A549 treated with GW870086 at 1 μM for 4 hours (cell line): ENCODE measurements at places on chromosomes 5 and 9. TPM values are rescaled to one million over a fixed set of nuclear protein-coding genes. Genes with fewer than 3 reads are reported as not detected.

Gene SLC25A2
- total RNA-seq: not detected in 5 replicates

Gene UTP15
- total RNA-seq: 17.8 to 21.7 TPM (median 20.6 TPM) in 5 replicates

Gene SPATA31A3
- not detected in 5 replicates for total RNA-seq

Gene ABCA1
- 2.6 to 4.4 TPM (median 4.0 TPM) in 5 replicates for total RNA-seq

Gene DND1
- 0.37 to 0.97 TPM (median 0.64 TPM) in 5 replicates for total RNA-seq

Gene SLC45A2
- total RNA-seq: 0.07 TPM in 1 of 5 replicates, not detected in the others

Gene KIAA0825
- total RNA-seq: 0.41 to 0.60 TPM (median 0.50 TPM) in 5 replicates

Gene PCDHGB3
- total RNA-seq: 0.16 to 0.31 TPM (median 0.22 TPM) in 5 replicates

Gene LRRC70
- 0.07 to 0.32 TPM (median 0.16 TPM) in 5 replicates for total RNA-seq

Gene TIGD6
- total RNA-seq: 5.0 to 6.0 TPM (median 5.2 TPM) in 5 replicates

Gene ANKRD34B
- 0.05 to 0.12 TPM (median 0.06 TPM) in 4 of 5 replicates, not detected in the other for total RNA-seq

Gene PTPRD
- 0.10 to 0.25 TPM (median 0.16 TPM) in 5 replicates for total RNA-seq

Gene IGFBPL1
- total RNA-seq: 1.8 to 3.0 TPM (median 2.6 TPM) in 5 replicates

Gene MAP3K1
- total RNA-seq: 1.1 to 1.9 TPM (median 1.5 TPM) in 5 replicates

Gene SPINK7
- not detected in 5 replicates for total RNA-seq

Gene ST8SIA4
- total RNA-seq: 0.16 to 0.68 TPM (median 0.57 TPM) in 5 replicates

Gene SEMA5A
- not detected in 5 replicates for total RNA-seq

Gene CTXN3
- not detected in 5 replicates for total RNA-seq

Gene N4BP3
- 0.67 to 1.00 TPM (median 0.86 TPM) in 5 replicates for total RNA-seq

Gene FBXL7
- total RNA-seq: 1.3 to 1.8 TPM (median 1.5 TPM) in 5 replicates

Gene IFNA21
- not detected in 5 replicates for total RNA-seq

Gene GFI1B
- total RNA-seq: not detected in 5 replicates

Gene BTNL8
- total RNA-seq: not detected in 5 replicates

Gene AMBP
- 6.2 to 9.7 TPM (median 7.3 TPM) in 5 replicates for total RNA-seq

Gene ITGA2
- 11.7 to 19.0 TPM (median 16.7 TPM) in 5 replicates for total RNA-seq

Gene C5orf46
- not detected in 5 replicates for total RNA-seq

Gene PIP5KL1
- total RNA-seq: 1.3 to 3.3 TPM (median 1.8 TPM) in 5 replicates

Gene PAPPA
- total RNA-seq: 18.8 to 29.7 TPM (median 26.2 TPM) in 5 replicates

Gene DDX4
- total RNA-seq: not detected in 5 replicates

Gene AGGF1
- 11.4 to 15.7 TPM (median 13.7 TPM) in 5 replicates for total RNA-seq

Gene SLC12A7
- total RNA-seq: 22.5 to 31.0 TPM (median 30.2 TPM) in 5 replicates

Gene COL15A1
- total RNA-seq: 0.23 to 0.77 TPM (median 0.56 TPM) in 5 replicates

Gene CDKN2B-AS1
- not detected in 5 replicates for total RNA-seq

Gene STXBP1
- total RNA-seq: 12.9 to 17.7 TPM (median 16.8 TPM) in 5 replicates

Gene PROB1
- total RNA-seq: 0.17 to 0.31 TPM (median 0.25 TPM) in 5 replicates

Gene TAF11L14
- total RNA-seq: not detected in 5 replicates

Gene SPATA31C1
- not detected in 5 replicates for total RNA-seq

Gene SPINK5
- not detected in 5 replicates for total RNA-seq

Gene DPYSL3
- 19.4 to 27.1 TPM (median 22.8 TPM) in 5 replicates for total RNA-seq

Gene SERINC5
- total RNA-seq: 4.3 to 6.9 TPM (median 6.7 TPM) in 5 replicates

Gene LECT2
- total RNA-seq: not detected in 5 replicates

Gene SMIM33
- total RNA-seq: not detected in 5 replicates

Gene SPARC
- total RNA-seq: 12.5 to 24.4 TPM (median 17.0 TPM) in 5 replicates

Gene ZSWIM6
- 4.2 to 5.7 TPM (median 5.5 TPM) in 5 replicates for total RNA-seq

Gene THBS4
- total RNA-seq: 0.28 TPM in 1 of 5 replicates, not detected in the others

Gene PCAT7
- 0.31 to 0.90 TPM (median 0.67 TPM) in 5 replicates for total RNA-seq

Gene CYLC2
- not detected in 5 replicates for total RNA-seq

Gene NIPSNAP3A
- 10.2 to 15.7 TPM (median 13.9 TPM) in 5 replicates for total RNA-seq

Gene ZNF300
- total RNA-seq: 2.0 to 2.9 TPM (median 2.8 TPM) in 5 replicates

Gene TPM2
- total RNA-seq: 629 to 695 TPM (median 677 TPM) in 5 replicates

Gene ZNF454
- total RNA-seq: not detected in 5 replicates

Gene HNRNPK
- total RNA-seq: 528 to 660 TPM (median 547 TPM) in 5 replicates

Gene TEK
- 0.07 to 0.16 TPM (median 0.11 TPM) in 5 replicates for total RNA-seq
